ENCODE measurements at places on chromosomes 7 and 10.

DNA sequence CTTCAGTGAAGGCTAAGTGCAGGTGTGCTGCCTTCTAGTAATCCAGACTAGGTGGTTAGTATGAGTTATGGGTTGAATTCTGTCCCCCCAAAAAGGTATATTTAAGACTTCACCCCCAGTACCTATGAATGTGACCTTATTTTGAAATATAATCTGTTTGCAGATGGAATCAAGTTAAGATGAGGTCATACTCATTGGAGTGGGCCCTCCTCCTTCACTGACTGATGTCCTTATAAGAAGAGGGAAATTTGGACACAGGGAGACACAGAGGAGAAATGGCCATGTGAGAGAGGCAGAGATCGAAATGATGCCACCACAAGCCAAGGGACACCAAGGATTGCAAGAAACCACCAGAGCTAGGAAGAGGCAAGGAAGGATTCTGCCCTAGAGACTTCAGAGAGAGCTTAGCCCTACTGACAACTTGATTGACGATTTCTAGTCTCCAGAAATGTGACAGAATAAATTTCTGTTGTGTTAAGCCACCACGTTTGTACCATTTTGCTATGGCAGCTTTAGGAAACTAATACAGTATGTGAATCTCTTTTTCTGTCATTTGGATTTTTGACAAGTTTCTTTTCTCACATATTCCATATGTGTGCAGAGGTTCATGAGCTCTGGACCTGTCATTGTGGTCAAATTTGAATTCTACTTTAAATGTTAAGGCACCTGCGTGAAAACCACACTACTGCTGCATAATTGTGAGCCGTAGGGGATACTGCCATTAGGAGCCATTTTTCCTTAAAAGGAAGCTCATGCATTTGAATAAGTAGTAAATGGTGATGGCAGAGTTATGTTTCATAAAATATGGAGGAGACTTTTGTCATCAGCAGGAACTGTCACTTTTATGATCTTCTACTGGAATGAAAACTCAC is 2.6 kb upstream of the RPA3 start:
- DNase-seq: no peak

DNA sequence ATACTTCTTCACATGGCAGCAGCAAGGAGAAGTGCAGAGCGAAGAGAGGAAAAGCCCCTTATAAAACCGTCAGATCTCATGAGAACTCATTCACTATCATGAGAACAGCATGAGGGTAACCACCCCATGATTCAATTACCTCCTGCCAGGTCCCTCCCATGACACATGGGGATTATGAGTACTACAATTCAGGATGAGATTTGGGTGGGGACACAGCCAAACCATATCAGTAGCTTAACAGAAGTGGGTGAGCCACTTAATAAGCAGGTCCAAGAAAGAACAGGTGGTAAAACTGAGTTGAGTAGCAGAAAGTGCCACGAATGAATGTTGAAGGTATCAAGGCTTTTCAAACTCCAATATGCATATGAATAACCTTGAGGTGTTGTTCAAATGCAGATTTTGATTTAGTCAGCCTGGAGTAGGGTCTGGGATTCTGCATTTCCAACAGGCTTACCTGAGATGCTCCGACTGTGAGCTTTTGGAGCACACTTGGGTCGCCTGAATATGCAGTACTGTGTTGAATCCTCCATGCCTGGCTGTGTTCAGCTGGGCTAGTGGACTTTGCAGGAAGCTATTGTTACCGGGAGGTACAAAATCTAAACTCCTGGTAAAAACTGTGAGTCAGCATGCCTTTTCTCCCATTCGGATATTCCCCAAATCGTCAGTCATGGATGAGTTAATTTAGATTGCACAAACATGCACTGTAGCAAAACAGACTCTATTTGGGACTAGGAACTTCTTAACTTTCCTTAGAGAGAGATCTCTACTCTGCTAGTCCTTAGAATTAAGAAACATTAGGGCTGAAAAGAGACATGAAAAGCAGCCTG is 69.0 kb upstream of the PRKCQ start:
- no peak for DNase-seq

GRCh38 chr7:27947586-27948278 is 207.8 kb downstream of the TAX1BP1 start:
- no peak for DNase-seq

DNA sequence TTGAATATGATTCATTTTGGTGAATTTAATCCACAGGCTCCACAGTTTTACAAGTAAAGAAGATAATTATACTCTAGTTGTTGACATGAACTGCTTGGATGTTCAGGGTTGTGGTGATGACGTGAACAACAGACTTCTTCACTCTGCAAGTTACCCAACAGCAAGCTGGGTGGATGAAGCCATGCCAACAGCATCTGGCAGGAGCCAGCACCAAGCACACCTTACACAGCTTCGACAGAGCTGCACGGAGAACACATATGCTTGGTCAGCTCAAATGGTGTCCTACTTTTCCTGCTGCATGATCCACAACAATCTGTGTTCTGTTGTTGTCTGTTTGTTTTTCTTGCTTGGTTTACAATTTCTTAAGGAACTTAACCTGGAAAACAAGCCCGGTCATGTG is 9.8 kb downstream of the NOD1 start:
- no peak for DNase-seq

- no peak for DNase-seq
These were observed 112.8 kb downstream of the CDK14 start for GRCh38 chr7:90708841-90709317.

GRCh38 chr10:105138358-105138757 is 497.3 kb downstream of the SORCS3 start:
- DNase-seq: no peak

All from fibroblast of skin of right quadriceps (primary cell).